ENCODE measurements at places on chromosomes 4 and X.

DNA sequence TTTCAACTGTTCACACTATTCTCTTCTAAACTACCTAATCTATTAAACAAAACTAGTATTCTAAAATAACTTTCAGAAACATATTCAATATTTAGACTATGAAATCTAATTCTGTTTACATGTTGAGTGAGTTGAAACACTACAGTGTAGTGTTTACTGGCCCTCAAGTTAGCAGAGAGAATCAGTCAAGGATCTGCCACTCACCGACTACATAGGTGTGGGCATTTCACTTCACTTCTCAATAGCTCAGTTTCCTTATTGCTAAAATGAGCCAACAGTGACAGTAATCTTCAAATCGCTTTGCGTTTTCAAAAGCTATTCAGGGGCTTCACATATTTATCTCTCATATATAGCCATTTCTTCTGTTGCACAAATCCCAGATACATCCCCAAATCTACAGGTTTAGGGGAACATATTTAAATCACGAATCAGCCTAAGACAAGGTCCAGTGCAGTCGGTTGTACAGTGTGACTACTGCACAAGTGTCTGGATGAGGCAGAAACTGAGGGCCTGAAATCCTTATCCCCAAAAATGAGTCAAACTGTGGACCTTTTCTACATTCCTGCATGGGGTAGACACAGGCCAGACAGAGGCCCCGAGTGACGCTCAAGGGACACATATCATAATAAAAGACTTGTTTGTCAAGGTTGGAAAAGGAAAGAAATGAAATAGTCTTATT, 129.8 kb downstream of the PPP3CA start:
- DNase-seq, result no peak

DNA sequence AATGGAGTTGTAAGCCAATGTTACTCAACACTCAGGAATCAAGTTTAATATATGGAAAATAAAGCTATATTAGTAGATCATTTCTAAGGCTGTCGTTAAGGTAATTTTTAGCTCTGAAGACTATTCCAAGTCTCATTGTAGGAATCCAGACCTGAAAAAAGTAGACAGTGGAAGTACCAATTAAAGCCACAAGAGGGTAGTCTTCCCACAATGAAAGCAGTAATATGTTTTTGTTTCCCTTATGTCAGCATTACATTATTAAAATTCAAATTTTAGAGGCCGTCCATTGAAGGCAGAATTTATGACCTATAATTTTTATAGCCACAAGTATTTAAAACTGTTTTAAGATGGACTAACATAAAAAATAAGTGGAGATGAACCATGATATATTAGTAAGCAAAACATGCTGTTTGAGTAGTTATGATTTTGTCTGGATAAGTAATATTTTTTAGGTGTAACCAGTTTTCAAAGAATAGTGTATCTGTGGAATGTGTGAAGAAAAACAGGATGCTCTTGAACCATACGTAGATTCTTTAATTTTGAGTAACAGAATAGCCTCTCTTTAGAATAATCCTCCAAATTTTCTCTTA, 372.6 kb upstream of the TECRL start:
- no peak for DNase-seq

DNA sequence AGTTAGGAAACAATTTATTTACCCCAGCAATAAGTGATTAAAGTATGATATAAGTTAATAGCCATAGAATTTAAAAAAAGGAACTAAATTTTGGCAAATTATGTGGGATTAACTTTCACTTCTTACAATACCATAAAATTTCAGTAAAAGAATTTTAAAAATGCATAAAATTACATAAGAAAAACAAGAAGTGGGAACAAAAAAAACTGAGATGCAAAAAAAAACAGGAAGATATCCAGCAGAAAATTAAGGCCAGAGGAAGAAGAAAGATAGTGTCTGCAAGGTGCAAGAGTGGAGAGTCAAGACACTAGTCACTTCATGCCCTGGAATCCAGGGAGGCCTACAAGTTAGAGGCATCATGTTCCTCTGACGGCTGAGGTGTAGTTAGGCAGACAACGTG, 184.2 kb downstream of the GASK1B start:
- no peak for DNase-seq

DNA sequence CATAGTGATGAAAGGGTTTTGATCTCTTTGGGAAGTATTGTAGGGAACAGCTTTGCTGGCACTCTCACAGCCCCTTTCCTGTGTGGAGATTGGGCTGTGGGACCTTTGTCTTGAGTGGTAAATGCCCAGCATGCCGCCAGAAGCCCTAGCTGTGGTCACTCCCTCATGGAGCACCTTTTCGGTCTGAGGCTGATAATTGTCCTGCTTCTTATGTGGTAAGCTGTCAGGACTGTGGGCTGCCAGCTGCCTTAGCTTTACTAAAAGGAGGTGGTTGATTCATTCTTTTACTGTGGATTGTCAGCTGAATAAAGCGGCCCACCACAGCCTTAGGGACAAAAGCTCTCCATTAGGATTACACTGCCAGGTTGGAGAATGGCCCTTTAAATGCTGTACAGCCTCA, 7.1 kb downstream of the PASD1 start:
- DNase-seq, result no peak

DNA sequence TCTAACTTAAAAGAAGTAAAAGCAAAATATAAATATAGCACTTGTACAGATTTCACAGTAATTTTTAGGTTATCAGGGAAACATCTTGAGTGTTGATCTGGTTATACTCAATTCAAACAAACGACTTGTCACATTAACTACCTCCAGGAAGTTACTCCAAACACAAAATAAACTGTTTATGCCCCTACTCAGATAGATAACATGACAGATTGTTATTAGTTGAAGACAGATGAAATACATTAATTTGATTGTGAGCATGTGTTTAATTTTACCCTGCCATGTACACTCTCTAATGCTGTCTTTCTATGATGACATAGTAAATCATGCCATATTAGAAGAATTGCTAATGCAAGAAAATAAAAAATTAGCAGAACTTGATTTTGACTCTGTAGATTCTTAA, 88.0 kb downstream of the RAB28 start:
- DNase-seq, result no peak

- no peak for DNase-seq
Measured at GRCh38 chrX:150694738-150695410, 1.7 kb downstream of the MTMR1 start.

GRCh38 chr4:123361195-123361861, 35.3 kb upstream of the SPRY1 start:
- DNase-seq, result no peak

- DNase-seq, result no peak
Measured at GRCh38 chr4:1239950-1240307, 9.0 kb downstream of the CTBP1 start.

GRCh38 chrX:44143061-44143602, 169.9 kb upstream of the NDP start:
- no peak for DNase-seq

GRCh38 chr4:52574036-52574435, 85.1 kb downstream of the USP46 start:
- DNase-seq, result no peak

GRCh38 chrX:118519411-118520215, 24.0 kb downstream of the DOCK11 start:
- DNase-seq, result no peak

DNA sequence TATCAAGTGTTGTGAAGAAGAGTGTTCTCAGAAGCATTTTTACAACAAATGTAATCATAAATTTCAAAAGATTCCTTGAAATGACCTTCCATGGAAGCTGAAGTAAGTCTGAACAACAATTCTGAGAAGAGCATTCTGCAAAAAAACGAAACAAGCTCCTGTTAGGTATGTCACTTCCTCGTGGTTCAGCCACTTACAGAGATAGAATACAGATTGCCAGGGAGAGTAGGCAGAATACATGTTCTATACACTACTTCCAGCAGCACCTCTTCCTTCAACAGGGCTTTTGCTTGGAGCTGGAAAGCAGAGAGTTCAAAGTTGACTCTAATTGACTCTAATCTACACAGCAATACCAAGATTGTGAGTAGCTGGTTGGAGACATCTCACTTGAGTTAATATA, 274.5 kb downstream of the ADGRA3 start:
- DNase-seq, result no peak

GRCh38 chr4:77631276-77631675, 25.7 kb downstream of the CXCL13 start:
- no peak for DNase-seq

DNA sequence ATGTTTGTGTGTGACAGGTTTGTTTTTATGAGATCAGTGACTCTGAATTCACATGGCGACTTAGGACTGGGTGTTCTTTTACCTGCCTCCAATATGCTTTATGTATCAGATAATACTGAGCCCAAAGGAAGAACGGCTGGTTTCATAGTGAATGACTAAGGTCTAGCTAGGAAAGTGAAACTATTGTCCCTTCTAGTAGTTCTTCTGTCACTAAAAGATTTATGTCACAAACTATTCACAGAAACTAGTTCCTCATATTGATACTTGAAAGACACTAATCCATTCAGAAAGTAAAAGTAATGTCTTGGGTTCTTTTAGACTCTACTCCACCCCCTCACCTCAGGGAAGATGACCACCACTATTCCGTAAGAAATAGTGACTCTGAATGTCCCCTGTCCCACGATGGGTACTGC, 81.7 kb downstream of the EGF start:
- no peak for DNase-seq

DNA sequence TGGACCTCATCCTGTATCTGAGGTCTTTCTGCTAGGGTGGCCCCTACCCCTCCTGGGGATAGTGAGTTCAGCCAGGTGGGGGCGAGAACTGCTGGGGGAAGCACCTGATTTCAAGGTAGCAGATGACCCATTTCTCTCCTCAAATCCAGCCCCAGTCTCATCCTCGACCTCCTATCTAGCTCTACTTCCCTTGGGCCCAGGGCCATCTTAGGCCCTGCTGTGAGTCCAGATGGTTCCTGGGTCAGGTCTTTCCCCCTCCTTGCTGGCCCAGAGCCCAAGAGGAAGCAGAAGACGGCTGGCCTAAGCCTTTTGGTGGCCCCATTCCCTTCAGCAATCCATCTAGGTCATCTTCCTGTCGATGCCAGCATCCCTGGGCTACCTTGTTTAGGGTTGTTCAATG, 3.3 kb downstream of the CDK16 start:
- DNase-seq, result no peak

DNA sequence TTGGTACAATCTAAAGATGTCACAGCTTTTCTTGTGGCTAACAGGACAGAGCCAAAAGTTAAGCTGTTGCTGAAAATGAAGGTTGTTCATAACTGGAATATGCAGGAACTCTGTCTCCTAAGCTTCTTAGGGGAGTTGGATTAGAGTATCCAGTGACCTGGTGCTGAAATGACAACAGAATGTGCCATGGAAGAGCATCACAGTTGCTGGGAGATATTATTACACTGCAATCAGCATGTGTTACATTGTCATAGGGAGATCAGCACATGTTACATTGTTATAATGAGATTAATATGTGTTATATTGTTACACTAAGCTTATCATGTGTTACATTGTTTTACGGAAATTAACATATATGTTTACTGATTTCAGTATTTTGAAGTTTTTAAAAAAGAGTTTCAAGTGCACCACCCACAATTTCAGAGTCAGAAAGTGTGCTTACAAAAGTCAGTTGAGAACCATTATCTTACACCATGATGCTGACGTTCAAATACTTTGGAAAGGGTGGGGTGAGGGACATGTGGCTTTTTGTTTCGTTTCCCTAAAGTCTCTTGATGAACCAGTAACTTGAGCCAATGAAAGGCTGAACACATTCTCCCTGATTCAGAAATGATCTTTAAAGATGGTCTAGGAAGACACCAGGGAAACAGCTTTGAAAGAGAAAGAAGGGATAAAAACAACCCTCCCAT, 113.4 kb downstream of the DRD5 start:
- no peak for DNase-seq

DNA sequence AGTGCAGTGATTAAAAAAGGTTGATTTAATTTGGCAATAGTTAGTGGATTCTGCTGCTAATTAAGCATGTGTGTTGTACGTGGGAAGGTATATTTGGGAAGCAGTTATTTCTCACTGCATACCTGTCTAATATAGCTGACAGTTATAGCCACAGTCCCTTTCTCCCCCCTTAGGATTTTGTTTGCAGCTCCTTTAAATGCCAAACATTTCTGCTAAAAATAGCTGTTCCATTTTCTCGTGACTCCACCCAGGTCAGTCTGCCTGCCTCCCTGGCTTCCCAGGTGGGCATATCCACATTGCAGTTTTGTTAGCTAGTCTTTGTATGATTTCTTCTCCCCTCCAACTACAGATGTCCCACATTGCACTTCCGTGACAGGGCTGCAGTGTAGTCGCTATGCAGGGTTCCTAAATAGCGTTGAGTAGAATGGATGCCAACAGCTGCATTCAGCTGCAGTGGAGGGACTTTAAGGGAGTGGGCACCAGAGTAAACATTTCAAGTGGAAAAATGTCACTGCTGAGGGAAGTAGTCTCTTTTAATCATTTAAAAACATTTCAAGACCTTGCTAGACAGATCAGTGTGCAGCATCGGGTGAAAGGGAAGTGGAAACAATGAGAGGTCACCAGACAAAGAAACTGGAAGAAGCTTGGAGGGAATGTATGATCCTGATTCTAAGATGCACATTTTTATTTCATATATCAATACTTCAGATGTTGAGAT, 326.3 kb downstream of the RAPGEF2 start:
- DNase-seq, result no peak

- peak; percentile 14 for DNase-seq
Measured at GRCh38 chrX:39652336-39652735, 445.4 kb downstream of the BCOR start.

DNA sequence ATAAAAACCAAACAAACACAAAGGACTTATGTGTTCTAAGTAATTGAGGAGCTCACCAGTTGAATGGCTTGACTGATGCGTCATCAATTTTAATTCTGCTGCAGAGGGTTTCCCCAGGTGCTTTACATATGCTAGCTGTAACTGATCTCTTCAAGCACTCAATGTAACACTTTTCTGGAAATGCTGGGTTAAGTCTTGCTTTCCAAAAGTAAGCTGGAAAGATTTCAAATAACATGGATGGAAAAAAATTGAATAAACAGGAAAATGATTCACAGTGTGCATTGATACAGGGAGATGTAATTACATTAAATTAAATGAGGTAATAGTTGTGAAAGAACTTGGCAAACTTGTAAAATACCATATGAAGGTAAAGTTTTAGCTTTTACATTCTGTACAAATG, 186.7 kb upstream of the WDFY3 start:
- DNase-seq, result no peak

- no peak for DNase-seq
Measured at GRCh38 chrX:154873329-154873728, 12.8 kb upstream of the F8A1 start.

- no peak for DNase-seq
Measured at GRCh38 chr4:141933978-141934377, 297.6 kb downstream of the IL15 start.

- no peak for DNase-seq
Measured at GRCh38 chr4:174358829-174359228, 75.1 kb downstream of the CEP44 start.

GRCh38 chr4:110869114-110869513, 246.2 kb upstream of the PITX2 start:
- DNase-seq, result no peak
